ENCODE measurements at places on chromosomes 5 and 9.
A peak's percentile ranks its signal among the peaks of the same experiment; 100 is the strongest.

- peak; percentile 79 for DNase-seq
Measured at GRCh38 chr5:95817430-95817829, 5.1 kb downstream of the GLRX start.

GRCh38 chr9:79661279-79661678, 89.5 kb downstream of the TLE4 start:
- no peak for DNase-seq

- no peak for DNase-seq
Measured at GRCh38 chr9:100911273-100911672, 117.3 kb upstream of the PLPPR1 start.

DNA sequence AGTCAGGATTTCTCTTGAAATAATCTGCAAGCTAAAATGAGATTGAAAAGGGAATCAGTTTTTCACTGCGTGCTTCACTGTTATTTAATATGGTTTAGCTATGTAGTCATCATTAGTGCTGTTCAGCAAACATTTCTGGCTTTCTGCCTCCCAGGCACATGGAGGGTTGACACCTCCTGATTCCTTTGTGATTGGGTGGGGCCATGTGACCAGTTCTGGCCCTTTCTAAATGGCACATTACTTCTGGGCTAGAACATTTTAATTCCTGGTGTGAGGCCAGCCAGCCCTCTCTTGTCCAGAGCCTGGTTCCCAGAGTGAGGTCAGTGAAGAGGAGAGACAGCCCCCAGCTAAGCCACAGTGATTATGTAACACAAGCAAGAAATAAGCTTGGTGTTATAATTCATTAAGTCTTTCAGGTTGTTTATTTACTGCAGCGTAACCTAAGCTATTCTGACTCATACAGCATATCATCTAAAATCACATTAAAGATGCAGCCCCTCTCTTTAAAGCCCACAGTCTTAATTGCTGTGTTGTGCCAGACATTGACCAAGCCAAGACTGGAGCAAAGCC, 17.4 kb upstream of the ARSI start:
- DNase-seq = no peak

GRCh38 chr9:131633491-131634031, 88.2 kb downstream of the PRRT1B start:
- no peak for DNase-seq

- DNase-seq = no peak
Measured at GRCh38 chr5:61915646-61916045, 390.4 kb upstream of the KIF2A start.

GRCh38 chr5:92444888-92445287, 1061.8 kb upstream of the ARRDC3 start:
- DNase-seq = no peak

DNA sequence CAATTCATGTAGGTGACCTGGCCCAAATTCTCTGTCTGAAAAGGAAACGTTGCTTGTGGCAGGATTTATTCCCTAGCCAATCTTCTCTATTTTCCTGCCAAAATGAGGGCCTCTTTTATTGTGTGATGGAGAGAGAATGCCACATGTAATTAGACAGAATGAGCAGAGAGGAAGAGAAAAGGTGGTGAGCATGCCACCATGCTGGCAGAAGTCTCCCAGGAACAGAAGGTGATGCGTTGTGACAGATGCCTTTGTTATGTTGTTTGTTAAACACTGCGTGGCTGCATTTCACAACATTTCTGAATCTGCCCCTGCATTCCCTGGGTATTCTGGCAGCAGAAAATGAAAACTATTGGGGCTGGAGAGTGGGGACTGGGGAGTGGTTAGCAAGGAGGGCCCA, 577.6 kb downstream of the TLR4 start:
- no peak for DNase-seq

GRCh38 chr9:122939601-122940000, 1.2 kb upstream of the RABGAP1 start:
- no peak for DNase-seq

DNA sequence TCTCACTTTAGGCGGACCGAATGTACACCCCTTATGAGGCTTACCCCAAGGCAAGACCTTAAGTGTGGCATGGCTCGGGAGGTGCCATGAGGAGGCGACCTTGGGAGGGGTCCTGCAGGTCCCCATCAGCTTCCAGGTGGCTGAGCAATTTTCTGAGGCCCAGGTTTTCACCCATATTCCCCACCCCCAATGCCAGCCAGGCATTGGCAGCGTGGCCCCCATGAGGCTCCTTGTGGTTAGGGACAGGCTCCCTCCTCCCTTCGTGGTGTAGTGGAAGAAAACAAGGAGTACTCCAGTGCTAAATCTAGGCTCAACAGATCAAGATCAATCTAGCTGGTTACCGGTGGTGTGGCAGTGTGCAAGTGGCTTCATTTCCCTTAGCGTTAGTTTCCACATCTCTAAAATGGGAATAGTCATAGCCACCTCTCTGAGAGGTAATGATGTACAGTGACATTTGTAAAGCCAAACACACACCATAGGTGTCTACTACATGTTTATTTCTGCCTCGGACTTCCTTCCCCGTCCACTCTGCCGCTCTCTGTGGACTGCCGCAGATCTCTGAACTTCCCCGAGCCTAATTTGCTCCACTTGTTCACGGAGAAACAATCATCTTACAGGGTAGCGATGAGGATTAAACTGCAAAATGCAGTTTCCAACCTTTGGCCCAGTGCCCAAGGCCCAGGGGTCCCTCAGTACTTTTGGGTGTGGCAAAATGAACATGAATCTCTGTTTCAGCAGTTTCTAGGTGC, 8.4 kb downstream of the LHX2 start:
- DNase-seq = no peak

Data from HS-5 (cell line).